Stimulated activated CD4-positive, alpha-beta T cell treated with anti-CD3 and anti-CD28 coated beads, Interleukin-1b, Interleukin-23, amount 100 ng/mL, for 1 hour (primary cell): ENCODE measurements at places on chromosomes 5 and 9.

- no peak for DNase-seq
These were observed 25.2 kb downstream of the TGFBR1 start for GRCh38 chr9:99130069-99130468.

GRCh38 chr5:123297866-123298265 is 125.3 kb downstream of the CEP120 start:
- DNase-seq, result no peak

DNA sequence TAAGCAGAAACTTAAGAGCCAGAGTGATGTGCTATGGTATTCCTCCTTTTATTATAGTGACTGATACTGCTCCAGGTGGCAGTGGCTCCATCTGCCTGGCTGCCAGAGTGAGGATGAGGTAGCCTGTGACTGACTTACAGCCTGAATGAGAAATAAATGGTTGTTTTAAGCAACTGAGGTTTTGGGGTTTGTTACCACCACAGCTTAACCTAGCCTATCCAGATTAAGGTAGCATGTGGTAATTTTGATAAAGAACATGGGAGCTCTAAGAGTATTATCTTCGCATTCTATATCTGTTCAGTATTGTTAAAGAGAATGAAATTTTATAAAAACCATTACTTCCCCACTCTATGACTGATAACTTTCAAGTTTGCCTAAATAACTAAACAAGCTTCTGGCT is 39.0 kb downstream of the GOLPH3 start:
- no peak for DNase-seq

DNA sequence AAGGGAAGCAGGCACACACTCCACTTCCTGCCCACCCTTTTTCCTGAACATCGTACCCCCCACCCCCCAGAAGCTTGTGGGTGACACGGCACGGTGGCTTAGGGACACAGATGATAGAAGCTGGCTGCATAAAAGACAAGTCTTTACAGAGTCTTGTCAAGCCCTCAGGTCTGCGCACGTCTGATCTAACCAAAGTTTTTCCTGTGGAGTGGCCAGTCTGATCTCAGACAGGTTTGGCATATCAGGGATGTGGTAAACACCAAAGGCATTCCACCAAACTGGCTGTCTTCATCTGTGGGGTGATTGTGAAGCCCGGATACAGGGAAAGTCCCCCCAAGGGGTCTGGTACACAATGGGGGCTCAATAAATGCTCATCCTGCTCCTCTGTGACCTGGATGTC is 50.0 kb downstream of the CRB2 start:
- no peak for DNase-seq

DNA sequence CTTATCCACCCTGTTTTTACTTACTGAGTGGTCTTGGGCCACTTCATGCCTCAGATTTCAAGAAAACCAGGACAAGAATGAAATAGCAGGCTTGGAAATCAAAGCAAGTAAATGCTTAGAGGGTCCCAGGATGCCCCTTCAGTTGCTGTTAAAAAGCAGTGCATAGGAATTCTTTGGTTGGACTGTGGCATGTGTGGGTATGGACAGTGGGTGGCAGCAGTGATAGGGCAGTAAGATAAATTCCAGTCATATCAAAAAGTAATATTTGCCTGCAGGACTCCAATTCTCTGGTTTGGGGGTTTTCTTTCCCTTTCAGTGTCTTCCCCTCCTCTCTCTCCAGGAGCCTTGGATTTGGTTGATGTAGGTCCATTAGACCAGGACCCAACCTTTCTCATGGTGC is 306.7 kb upstream of the CLINT1 start:
- no peak for DNase-seq

DNA sequence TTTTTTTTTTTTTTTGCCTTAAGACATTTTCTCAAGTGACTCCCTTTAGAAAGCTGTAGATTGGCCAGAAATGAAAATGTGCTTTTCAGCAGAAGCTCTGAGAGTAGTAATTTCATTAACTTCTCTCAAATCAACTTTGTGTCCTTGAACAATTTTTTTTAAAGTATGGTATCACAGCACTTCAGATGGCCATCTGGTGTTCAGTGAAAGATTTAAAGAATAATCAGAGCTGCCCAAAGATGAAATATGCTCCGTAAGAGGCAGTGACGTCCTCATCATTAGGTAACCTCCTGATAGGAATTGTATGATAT is 43.0 kb upstream of the PCAT7 start:
- no peak for DNase-seq

DNA sequence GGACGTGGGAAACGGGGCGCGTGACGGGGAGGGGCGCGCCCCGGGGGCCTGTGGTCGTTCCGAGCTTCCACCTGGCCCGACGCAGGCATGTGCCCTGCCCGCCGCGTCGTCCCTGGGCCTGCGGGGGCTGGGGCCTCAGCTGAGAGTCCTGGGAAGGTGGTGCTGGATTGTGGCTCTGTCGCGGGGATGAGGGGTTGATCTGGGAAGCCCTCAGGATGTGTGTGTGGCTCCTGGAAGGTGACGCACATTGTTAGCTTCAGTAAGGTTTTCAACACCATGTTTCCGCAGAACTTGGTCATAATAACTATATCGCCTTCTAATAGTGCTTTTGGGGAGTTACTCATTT is 589.1 kb downstream of the MTRR start:
- no peak for DNase-seq

- no peak for DNase-seq
These were observed 27.5 kb downstream of the CEL start for GRCh38 chr9:133089271-133089671.

GRCh38 chr5:91031402-91031752 is 351.7 kb downstream of the ARRDC3 start:
- DNase-seq, result no peak

GRCh38 chr9:91361291-91362050 is at the start of gene AUH:
Gene AUH (minus strand): TSS chr9:91361918. CDS start chr9:91361889, 29 bp downstream.
- peak; percentile 78 for DNase-seq

DNA sequence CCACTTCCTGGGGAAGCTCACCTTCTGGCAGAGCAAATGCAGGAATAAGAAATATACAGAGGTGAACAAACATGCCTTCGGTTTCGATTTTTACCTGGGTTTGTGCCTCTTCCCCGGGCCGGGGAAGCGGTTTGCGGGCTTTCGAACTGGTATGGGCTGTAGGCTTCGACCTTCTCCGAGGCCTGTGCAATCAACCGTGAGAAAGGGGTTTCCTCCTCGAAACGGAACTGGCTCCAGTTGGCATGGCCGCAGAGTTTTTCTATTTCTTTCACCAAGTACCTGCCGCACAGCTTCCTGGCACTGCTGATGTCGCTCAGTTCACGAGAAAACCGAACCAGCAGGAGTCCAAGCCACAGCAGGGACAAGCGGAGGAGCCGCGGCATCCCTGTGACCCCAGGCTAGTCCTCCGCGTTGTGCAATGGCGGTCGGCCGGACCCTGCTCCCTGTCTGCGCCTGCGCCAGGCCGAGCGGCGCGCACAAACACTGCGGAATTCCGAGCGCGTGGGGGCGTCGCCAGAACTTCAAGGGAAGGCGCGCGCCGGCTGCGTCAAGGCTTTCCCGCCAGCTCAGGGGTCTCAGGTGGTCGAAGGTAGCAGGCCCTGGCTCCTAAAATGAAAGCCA is at the start of gene INSL6:
Gene INSL6 (minus strand): TSS at position 420 of the 621 bp plus-strand sequence. CDS start 37 bp downstream, at position 383.
- DNase-seq, result no peak

DNA sequence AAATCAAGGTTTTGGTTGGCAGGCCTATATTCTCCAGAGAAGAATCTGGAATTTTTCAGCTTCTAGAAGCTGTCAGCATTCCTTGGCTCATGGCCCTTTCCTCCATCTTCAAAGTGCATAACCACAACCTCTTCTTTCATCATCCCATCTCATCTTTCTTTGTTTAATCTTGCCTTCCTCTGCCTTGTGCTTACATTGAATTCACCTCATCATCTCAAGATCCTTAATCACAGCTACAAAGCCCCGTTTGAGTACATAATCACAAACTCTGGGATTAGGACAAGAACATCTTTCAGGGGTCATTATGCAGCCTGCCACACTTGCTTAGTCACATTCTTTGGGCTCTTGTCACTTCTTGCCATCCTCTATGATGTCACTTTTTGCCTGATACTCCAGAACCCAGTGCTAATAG is 130.3 kb downstream of the FOXD1 start:
- no peak for DNase-seq

DNA sequence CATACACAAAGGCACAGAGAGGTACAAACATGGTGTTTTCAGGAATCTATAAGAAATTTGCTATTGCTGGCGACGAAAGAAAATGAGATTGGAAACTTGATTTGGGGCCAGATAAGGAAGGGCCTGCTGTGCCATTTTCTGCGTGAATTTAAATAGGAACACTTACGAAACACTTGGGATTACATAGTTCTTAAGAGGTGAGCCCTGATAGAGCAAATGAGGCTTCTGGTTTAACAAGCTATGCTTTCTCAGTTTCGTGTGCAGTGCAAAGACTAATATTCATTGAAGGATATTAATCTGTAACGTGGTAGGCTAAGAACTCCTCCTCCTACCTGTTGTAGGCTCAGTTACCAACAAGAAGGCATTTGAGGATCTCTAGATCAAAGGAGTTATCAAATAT is 93.1 kb downstream of the CDK5RAP2 start:
- no peak for DNase-seq

- no peak for DNase-seq
These were observed 502.8 kb downstream of the LRRC70 start for GRCh38 chr5:63081402-63081801.

DNA sequence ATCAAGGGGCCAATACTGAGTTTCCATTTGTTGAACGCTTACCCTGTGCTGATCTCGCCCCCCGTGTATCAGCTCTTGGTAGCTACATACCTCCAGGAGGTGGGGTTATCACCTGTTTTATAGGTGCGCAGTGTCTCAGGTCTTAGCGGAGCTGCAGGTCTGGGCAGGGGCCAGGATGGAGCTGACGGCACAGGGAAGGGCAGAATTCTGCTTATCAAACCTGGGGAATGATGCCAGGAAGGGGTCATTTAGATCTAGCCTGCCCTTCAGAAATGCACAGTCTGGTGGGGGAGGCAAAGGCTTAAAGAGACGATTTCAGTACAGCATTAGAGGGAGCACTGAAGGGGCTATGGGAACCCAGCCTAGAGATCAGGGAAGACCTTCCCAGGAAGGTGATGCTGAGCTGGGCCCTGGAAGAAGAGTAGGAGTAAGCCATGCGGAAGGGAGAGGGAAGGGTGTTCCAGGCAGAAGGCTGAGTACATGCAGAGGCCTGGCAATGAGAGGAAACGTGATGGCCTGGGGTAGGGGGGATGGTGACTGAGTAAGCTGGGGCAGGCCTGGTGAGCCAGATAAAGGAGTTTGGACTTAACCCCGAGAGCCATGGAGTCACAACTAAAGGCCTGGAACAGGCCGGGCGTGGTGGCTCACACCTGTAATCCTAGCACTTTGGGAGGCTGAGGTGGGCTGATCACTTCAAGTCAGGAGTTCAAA is 31.5 kb downstream of the OLFML2A start:
- no peak for DNase-seq

- DNase-seq, result no peak
These were observed 29.3 kb downstream of the PPIC start for GRCh38 chr5:123007182-123007581.

DNA sequence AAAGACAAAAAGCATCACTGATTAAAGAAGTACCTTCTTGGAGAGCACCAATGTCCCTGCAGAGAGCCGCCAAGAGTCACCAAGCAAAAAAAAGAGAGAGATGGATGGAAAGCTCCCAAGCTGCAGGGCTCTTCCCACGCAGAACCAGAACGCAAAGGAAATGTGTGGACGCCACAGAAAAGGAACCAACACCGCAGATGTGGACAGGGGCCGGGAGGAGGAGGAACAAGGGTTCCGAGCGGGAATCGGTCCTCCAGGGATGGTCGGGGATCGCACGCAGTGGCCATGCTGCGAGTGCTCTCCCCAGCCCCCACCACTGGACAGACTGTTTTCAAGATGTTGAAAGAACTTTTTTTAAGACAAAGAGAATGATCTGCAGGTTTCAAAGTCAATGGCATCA is 40.2 kb upstream of the ZNF354A start:
- DNase-seq, result no peak

- no peak for DNase-seq
These were observed 134.6 kb upstream of the ADRA1B start for GRCh38 chr5:159781626-159782157.

GRCh38 chr5:167929841-167930240 is 361.6 kb upstream of the WWC1 start:
- DNase-seq, result no peak

GRCh38 chr5:170591054-170591453 is 87.2 kb downstream of the KCNIP1 start:
- DNase-seq, result no peak

DNA sequence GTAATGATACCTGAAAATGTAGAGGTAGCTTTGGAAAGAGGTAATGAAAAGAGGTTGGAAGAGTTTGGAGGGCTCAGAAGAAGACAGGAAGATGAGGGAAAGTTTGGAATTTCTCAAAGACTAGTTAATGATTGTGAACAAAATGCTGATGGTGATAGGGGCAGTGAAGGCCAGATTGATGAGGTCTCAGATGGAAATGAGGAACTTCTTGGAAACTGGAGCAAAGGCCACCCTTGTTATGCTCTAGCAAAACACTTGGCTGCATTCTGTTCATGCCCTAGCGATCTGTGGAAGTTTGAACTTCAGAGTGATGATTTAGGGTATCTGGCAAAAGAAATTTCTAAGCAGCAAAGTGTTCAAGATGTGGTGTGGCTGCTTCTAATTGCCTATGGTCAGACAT is 161.2 kb upstream of the SPEF2 start:
- DNase-seq, result no peak

DNA sequence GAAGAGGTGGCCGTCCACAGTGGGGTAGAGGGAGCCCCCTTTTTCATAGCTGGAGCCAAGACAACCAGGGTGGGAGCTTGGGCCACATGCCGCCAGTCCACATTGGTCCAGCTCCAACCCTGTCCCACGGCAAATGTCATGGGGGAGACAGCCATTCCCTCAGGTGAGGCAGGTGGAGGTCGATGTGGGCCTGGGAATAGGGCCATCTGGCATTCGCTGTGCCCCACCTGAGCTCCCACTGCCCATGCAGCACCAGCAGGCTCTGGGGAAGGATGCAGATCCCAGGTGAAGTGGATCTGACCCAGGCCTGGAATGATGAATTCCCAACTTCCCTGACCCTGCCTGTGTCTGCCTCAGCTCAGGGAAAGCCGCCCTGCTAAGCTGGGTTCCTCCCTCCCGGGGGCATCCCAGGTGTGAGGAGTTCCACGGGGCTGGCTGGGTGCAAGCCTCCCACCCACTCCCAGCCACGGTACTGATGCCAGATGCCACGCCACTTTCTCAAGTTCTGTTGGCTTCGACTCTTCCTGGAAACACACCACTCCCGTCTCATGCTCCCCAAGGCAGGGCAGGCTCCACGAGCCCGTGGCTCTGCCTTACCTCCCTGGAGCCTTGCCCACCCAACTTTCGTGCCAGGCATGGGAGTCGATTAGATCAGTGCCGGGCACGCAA is 25.2 kb upstream of the FCN2 start:
- DNase-seq, result no peak

GRCh38 chr5:159681661-159682060 is 234.6 kb upstream of the ADRA1B start:
- no peak for DNase-seq
